C1 segment of cervical spinal cord (tissue), 14 donors: ENCODE measurements at places on chromosomes 1 and 21.

DNA sequence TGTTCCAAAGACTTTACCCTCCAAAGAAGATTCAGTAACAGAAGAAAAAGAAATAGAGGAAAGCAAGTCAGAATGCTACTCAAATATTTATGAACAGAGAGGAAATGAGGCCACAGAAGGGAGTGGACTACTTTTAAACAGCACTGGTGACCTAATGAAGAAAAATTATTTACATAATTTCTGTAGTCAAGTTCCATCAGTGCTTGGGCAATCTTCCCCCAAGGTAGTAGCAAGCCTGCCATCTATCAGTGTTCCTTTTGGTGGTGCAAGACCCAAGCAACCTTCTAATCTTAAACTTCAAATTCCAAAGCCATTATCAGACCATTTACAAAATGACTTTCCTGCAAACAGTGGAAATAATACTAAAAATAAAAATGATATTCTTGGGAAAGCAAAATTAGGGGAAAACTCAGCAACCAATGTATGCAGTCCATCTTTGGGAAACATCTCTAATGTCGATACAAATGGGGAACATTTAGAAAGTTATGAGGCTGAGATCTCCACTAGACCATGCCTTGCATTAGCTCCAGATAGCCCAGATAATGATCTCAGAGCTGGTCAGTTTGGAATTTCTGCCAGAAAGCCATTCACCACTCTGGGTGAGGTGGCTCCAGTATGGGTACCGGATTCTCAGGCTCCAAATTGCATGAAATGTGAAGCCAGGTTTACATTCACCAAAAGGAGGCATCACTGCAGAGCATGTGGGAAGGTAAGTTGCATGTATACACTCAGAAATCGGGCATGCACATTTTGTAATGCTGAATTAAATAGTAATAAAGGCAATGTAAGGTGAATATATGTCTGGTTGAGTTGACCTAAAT is 97.2 kb downstream of the ZFYVE9 start:
- no peak for DNase-seq

GRCh38 chr1:20153000-20153418 is 13.9 kb downstream of the PLA2G2F start:
- DNase-seq: no peak

DNA sequence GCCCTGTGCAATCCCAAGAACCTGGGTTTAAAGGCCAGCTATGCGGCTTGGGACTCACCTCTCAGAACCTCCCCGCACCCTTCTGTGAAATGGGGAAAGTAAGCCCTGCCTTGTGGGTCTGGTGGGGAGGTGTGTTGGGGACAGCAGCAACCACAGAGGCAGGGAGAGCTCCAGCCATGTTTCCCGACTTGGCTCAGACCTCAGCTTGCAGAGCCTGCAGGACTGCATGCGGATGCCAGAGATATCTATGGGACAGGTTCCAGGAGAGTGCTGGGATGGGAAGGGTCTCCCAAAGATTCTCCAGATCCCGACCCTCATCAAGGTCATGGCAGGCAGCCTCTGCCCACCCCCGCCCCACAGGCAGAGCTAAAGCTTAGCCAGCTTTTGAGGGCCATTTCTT is 20.2 kb downstream of the PADI1 start:
- DNase-seq: no peak

DNA sequence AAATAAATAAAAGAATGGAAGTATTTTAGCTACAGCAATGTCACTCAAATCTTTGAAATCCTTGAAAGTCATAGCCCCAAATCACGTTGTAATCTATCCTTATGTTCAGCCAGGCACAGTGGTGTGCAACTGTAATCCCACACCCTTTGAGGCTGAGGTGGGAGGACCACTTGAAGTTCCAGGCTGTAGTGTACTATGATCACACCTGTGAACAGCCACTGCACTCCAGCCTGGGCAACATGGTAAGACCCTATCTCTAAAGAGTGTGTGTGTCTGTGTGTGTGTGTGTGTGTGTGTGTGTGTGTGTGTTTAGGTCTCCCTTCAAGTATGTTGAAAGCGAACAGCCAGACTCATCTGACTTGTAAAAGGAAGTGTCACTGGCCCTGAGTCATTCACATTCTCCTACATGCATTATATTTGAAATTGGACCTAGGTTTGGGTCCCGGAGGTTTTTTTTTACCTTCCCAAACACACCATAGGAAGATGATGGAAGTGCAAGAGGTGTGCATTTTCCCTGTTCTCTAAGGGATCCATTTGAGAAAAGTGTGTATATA is 50.1 kb downstream of the ZNF281 start:
- no peak for DNase-seq

GRCh38 chr1:160077486-160077885 is 3.9 kb upstream of the KCNJ9 start:
- no peak for DNase-seq

DNA sequence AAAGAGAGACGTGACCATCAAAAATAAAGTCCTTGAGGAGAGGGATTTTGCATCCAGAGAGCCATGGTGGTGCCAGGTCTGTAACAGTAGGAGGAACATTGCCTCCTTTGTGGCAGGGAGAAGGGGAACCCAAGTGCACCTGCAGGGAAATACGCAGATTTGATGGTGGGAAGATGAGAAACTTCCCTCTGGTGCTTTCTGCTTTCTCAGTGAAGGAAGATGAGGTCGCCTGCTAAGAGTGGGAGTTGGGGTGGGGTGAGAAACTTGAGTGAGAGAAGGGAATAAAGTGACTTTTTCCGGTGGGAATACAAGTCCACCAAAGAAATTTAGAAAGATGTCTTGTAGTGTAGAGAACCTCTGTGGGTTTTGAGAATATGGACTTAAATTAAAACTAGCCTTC is 9.1 kb downstream of the PLA2G4A start:
- DNase-seq: no peak

GRCh38 chr1:214848101-214848500 is 234.4 kb upstream of the KCNK2 start:
- DNase-seq: no peak

GRCh38 chr1:99553301-99553700 is 92.6 kb upstream of the PALMD start:
- no peak for DNase-seq

GRCh38 chr1:86352086-86352485 is 44.0 kb downstream of the ODF2L start:
- no peak for DNase-seq

- no peak for DNase-seq
Measured at GRCh38 chr1:156270314-156270713, 12.3 kb downstream of the SMG5 start.

DNA sequence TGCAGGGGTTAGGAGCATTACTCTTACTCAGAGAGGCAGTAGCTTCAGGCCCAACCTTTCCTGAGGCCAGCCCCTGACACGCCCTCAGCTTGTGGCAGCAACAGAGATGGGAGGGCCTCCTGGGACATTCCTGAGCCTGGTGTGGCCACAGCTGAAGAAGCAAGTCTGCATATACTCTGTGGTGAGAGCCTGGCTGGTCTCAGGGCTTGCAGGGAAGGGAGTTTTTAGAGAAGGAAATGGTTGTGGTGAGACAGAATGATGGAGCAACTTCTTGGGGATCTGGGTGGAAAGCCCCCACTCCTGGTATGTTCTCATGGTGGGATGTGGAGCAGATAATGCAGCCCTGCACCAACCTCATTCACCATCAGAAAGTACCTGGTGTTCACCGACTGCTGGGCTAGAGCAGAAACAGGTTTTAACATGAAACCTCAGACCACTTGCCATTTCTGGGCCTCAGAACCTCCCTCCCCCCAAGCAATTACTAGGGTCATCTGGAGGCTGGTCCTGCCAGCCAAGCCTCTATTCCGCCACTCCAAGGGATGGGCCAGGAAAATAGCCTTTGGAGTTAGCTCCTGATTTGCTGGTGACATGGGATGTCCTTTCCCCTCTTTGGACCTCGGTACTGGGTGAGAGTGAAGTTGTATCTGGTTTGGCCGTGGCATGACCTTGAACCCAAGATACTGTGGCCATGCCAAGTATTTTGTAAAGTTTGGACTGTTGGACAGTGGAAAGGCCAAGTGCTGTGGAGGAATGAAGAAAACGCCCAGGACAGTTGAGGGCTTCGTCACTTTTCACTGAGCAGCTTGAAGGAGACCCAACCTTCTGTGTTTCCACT is 28.1 kb upstream of the RNF19B start:
- DNase-seq: no peak

DNA sequence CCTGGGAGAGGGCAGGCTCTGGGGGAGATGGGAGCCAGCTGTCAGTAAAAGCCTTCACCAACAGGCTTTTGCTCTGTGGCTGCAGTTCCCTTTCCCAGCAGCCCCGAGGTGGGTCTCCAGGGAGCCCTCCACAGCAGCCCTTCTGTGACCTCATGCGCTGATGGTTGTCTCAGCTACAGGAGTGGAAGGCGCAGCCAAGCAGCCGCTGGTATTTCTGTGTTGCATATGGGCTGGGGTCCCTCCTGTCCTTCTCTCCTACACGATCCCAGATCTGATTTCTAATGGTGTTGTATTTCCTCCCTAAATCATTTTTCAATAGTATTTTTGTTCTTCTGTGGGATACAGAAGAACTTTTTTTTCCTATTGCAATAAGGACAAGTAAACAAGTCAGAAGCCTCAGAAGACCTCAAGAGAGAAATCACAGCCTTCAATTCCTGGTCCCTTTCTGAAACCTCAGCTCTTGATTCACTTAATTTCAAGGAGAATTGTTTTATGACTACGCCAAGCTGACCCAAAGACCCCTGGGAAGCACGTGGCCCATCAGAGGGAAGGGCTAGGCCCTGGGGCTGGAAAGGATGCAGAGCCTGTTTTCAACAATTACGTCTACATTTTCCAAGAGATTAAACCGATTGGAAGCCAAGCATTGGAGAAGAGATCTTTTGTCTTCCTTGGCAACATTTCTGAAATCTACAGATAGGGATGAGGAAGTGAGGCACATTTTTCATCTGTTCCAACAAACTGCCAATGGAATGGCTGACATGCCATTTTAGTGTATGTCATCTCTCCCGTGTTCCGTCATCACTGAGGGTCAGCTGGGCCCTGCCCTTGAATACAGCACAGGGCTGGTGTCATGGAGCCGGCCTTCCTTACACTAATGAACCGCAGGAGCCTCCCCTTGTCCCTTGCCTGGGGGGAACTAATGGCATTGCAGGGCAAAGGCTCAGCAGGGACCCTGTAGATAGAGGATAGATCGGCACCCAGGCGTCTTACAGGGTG is 42.0 kb upstream of the SCCPDH start:
- DNase-seq: no peak

DNA sequence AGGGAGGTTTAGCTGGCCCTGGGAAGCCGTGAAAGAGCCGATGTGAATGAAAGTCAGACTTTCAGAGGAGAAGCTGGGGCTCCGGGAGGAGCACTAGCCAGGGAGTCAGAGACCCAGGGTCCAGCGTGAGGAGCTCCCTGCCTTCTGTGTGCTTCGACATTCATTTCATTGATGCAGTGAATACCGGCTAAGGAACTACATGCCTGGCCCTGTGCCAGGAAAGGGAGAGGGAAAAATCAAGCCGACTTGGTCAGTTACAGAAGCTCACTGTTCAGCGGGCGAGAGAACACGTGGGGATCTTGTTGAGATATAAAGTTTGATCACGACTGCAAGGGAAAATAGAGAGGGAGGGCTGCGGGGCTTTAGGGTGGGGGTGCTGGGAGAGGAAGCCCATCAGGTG is 76.7 kb upstream of the RUNX3 start:
- DNase-seq: no peak

DNA sequence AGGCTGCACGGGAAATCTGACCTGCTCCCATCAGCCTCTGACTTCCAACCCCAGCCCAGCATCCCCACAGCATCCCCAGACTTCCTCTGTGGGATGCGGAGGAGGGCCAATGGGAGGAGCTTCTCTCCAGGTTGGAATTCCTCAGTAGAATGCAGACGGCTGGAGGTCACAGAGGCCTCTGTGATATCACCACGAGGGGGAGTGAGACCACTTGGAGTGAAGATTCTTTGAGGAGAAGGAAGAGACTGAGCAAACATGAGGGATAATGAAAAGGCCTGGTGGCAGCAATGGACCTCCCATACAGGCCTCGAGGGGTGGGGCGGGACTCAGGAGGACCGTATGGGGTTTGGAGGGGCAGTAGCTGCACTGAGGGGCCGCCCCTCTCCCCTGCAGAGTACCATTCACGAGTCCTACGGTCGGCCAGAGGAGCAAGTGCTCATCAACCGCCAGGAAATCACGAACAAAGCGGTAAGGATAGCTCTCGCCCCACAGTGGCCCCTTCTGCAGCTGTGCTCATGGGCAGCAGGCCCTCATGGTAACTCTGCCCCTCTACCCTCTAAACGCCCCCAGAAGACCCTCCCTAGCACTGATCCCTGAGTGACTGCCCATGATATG is at the start of gene CATSPER4:
TSS of gene CATSPER4 (plus strand) at position 230 of the 615 bp plus-strand sequence. CDS start at position 256, 26 bp downstream.
- no peak for DNase-seq

- no peak for DNase-seq
Measured at GRCh38 chr1:247472035-247472434, 14.1 kb upstream of the OR2B11 start.

GRCh38 chr21:22791376-22791775 is 1793.2 kb downstream of the NCAM2 start:
- no peak for DNase-seq

- DNase-seq: no peak
Measured at GRCh38 chr1:228226956-228227791, 19.3 kb downstream of the OBSCN start.

- DNase-seq: no peak
Measured at GRCh38 chr1:119431836-119432235, 16.9 kb downstream of the HSD3B2 start.

DNA sequence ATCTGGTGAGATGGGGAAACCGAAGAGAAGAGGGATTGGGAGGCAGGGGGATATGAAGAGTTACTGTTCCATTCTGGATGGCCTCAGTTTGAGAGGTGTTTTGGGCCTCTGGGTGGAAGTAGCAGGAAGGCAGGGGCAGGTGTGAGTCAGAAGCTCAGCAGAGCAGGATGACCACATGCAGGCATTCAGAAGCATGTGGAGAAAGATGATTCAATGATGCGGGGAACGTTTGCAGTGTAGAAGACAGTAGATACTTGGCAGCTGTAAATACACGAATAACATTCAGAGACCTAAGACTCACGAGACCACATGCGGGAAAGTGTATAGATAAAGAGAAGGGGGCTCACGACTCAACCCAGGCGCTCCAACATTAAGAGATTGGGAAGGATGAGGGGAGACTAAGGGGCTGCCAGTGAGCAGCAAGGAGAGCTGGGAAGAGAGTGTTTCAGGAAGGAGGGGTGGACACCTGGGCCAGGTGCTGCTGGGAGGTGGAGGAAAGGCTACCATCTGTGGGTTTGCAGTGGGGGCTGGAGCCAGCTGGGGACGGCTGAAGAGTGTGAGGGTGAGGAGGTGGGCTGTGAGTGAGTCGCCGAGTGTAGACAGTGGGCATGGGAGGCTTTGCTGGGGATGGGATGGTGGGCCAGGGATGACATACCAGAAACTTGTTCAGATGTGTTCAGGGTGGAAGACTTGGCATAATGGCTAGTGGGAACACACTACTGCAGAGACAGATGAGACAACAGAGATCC is 5.8 kb upstream of the EPS8L3 start:
- no peak for DNase-seq

DNA sequence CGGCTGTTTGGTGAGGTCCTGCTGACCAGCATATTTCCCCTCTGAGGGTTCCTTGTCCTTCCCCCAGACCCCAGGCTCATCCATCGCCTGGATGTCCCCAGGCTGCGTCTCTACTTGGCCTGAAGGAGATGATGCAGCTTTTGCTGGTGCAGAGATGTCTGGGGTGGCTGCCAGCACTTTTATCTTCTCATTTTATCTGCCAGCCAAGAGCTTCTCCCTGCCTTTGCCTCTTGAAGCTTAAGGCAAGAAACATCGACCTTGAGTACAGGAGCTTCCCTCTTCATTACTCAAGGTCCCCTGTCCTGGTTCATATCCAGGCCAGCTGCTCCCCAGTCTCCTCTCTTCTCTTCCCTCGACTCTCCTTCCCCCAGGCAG is 9.2 kb upstream of the H6PD start:
- DNase-seq: no peak
